ENCODE measurements at places on chromosomes 4 and X. TPM values are rescaled to one million over a fixed set of nuclear protein-coding genes. Genes with fewer than 3 reads are reported as not detected.

- DNase-seq: no peak
These were observed 3.3 kb downstream of the IL13RA1 start for GRCh38 chrX:118730500-118731247.

GRCh38 chr4:94304365-94304971 lies 38.2 kb downstream of the HPGDS start:
- no peak for DNase-seq

DNA sequence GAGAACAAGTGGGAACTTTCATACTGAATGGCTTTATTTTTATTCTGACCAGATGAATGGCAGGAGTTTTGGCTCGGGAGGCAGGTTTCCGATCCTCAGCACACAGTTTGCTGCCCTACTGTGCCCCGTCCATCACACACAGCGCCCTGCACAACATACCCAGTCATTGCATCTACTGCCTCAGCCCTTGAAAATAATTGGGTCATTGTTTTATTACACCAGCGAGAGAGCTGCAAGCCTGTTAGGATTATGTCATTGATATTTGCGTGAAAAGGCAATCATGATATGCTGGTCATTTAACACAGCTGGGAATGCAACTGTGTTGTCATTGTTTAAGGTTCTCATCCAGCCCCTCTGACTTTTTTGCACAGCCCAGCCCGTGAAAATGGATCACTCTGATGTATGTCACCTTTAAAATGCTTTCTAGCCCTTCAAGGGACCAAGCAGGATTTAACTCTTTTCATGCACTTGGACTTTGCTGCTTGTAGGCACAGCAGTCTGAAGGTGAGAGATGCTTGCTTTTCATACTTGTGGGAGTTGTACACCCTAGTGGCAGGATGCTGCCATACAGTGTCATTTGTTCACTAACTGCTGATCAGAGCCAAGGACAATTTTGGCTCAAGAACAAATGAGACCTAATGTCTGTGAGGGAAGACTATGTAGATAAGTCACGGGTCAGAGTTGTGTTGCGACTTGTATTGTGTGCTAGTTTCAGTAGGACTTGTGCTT lies 62.3 kb downstream of the RTL9 start:
- no peak for DNase-seq

- no peak for DNase-seq
These were observed 6.8 kb downstream of the GABRA3 start for GRCh38 chrX:152444338-152444737.

DNA sequence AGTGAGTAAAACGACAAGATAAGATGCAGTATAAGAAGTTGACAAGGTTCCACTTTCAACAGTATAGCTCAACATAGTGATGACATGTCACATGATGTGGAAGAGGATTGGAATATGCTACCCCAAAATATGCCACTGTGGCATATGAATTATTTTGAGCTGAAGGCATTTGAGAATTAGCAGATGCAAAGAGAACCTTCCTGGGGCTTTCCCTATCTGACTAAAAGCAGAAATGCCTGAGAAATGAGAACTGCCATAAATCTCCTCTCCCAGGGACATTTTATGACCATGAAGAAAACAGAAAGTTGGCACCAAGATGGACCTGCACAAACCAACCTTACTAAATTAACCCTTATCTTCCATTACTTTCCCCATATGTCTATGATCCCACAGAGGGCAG lies 24.8 kb downstream of the CDKN2AIP start:
- no peak for DNase-seq

- no peak for DNase-seq
These were observed 74.8 kb upstream of the MTNR1A start for GRCh38 chr4:186630128-186630527.

DNA sequence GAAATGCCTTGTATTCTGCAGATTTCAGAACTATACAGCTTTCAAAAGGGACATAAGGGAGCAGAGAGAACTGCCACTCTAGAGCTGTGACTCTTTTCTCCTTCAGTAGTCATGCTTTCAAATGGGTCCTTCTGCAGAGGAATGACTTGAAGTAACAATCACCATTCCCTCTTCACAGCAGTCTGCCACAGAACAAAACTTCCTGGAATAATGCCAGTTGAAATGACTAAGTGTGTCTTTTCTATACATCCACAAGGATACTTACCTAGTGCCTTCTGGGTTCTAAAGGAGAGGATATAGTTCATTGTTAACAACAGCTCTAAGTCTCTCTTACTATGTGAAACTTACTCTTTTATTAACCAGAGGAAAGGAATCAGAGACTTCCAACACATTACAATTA lies 515.4 kb upstream of the ATOH1 start:
- no peak for DNase-seq

GRCh38 chr4:40301603-40302002 lies 33.5 kb upstream of the CHRNA9 start:
- DNase-seq: no peak

GRCh38 chrX:152915541-152916241 lies 17.8 kb downstream of the ZNF185 start:
- no peak for DNase-seq

GRCh38 chrX:106932960-106933537 lies 12.8 kb downstream of the CLDN2 start:
- DNase-seq: no peak

DNA sequence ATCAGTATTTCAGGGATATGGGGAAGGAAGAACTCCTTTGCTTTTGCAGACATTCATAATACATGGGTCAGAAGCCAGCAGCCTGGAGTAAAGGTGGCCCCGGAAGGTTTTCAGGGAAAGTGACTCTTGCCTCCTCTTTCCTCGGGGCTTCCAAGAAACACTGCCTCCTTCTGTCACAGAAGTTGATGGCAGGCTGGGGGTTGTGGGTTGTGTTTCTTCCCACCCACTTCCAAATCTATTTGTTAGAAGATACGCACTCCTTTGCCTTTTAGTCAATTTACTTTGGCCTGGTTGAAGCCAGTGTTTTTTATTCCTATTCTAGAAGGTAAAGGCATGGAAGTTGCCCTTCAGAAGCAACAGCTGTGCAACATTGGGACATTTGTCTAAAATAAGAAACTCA lies 19.7 kb downstream of the KIT start:
- DNase-seq: no peak

DNA sequence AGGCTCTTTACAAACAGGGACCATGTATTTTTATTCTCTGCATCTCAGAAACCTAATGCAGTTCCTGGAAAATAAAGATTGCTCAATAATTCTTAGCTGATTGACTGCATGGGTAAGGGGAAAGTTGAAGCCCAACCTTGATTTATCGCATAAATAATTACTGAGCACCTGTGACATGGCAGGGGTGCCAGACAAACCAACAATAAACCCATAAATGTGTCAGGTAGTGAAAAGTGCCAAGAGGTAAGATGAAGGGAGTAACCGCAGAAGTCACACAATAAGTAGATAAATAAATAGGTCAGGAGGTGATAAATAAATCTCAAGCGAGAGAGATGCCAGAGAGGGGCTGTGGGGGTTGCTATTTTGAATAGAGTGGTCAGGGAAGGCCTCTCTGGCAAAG lies 20.1 kb upstream of the AP1S2 start:
- DNase-seq: no peak

- DNase-seq: no peak
These were observed 132.8 kb upstream of the S100G start for GRCh38 chrX:16517039-16517605.

- DNase-seq: no peak
These were observed 147.1 kb upstream of the RPL34 start for GRCh38 chr4:108473163-108473720.

Gene F11
- not detected for total RNA-seq

Gene VCX3A
- not detected for total RNA-seq

Gene ITM2A
- total RNA-seq: 46.2 TPM

Gene RHOXF2
- not detected for total RNA-seq

Gene LRIT3
- total RNA-seq: 0.16 TPM

Gene SPINK2
- total RNA-seq: not detected

Gene SLC9B1
- total RNA-seq: 0.87 TPM

Measured in mesenteric fat pad (tissue), 1 donor.